EH (cell line): ENCODE measurements at places on chromosomes 4 and X.

- DNase-seq, result no peak
Measured at GRCh38 chr4:73801692-73802091, 34.8 kb upstream of the CXCL6 start.

DNA sequence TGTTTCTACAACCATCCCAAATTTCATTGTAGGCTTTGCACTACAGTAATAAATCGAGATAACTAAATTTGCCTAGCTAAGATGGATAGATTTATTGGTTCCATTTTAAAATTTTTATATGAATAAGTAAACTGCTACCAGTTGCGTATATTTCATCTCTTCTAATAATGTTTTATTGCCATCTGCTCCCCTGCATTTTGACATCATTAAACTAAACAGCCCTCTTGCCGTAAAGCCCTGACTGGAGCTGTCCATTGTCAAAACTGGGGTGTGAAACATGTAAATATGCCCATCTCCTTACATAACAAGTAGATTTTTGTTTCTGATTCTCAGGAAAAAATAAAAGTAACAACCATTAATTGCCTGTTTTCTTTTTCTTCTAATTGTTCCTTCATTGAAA is 130.8 kb upstream of the BMPR1B start:
- DNase-seq, result no peak

- DNase-seq, result no peak
Measured at GRCh38 chr4:101331017-101331416, 16.3 kb downstream of the PPP3CA start.

- no peak for DNase-seq
Measured at GRCh38 chrX:17372052-17372451, 2.9 kb upstream of the NHS start.

GRCh38 chrX:103727115-103727514 is 16.4 kb downstream of the TMEM31 start:
- DNase-seq, result no peak

- peak; percentile 90 for DNase-seq
Measured at GRCh38 chr4:47349326-47349725, 114.2 kb downstream of the COMMD8 start.

- DNase-seq, result no peak
Measured at GRCh38 chrX:108945883-108946523, 209.6 kb upstream of the IRS4 start.

DNA sequence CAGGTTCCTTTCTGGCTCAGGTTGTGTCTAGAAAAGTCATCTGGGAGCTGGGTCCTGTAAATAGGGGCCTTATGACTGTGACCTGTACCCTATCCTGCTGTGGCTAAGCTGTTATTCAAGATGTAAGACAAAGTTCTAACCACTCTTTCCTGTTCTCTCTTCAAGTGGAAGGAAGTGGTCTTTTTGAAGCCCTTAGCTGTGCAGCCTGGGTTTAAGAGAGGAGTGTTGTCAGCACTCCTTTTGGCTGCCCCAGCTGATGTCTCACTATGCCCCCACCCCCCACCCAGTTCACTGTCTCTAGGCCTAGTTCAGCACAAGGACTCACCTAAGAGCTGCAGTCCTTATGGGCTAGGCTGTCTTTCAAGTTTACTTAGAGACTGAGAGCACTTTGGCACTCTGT is 1069.5 kb downstream of the FAM133A start:
- DNase-seq, result no peak

DNA sequence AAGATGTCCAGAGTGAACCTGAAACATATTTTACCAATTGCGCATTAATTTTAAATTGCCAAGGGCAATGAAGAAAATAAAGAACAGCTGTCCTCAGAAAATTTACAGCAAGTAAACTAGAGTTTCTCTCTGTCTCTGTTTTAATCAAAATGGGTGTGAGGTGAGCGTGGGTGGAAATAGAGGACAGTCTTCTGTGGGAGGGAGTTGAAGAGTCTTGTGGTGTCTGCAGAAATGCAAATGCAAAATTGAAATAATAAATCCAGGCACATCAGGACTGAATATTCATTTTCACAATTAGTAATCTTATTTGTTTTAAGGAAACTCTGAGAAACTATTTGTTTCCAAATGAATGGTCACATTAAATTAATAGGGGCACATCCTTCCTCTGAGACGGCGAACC is 192.0 kb downstream of the ARHGAP10 start:
- DNase-seq, result no peak

DNA sequence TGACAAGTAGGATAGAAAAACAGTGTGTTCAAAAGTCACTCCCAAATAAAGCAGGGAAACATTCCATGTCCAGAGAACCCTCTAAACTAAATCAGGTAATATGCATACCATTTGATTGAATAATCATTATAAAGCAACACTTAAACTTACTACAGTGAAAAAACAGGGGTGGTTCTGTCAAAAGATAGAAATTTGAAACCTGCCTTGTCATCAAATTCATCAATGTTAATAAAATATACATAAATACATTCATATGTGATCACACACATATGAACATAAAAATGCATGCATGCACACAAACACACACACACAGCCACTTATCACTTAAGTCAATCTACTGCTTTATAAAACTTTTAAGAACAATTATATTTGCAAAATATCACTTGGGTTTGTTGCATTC is 485.8 kb upstream of the TECRL start:
- no peak for DNase-seq

GRCh38 chr4:78722320-78722719 is 53.8 kb upstream of the BMP2K start:
- DNase-seq, result no peak

DNA sequence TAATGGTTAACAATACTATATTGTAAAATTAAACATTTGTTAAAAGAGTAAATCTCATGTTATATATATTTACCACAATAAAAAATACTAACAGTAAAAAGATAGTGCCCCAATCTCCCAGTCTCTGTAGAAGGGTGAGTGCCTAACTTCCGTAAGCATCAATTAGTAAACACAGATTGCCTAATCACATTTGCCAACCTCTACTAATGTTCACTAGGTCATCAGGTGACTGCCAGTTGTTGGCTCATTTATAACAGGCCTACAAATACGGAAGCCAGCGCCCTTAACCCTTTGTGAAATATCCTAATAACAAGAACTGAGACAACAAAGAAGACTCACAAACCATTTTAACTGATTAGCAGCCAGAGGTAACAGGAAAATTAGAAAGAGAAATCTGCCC is 345.1 kb downstream of the INPP4B start:
- DNase-seq, result no peak

GRCh38 chr4:29276150-29276549 is 1444.0 kb upstream of the PCDH7 start:
- DNase-seq, result no peak

- DNase-seq, result no peak
Measured at GRCh38 chr4:109174224-109174953, 128.1 kb downstream of the COL25A1 start.

DNA sequence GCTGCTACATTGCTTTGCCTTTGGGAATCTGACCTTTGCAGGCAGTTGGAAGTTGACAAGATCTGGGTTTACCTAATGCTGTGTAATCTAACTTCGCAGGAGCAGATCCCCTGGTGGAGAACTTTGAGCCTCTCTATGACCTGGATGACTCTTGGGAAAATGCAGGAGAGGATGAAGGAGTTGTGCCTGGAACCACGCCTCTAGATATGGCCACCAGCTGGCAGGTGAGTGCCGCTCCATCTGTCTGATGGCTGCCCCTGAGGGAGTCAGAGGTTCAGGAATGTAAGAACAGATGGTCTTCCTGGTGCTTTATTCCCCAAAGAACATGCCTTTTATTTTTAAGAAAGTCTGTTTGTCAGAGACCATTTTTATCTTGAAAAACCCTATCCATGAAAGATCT is 109.3 kb downstream of the NFKB1 start:
- DNase-seq, result no peak
